Stimulated activated CD8-positive, alpha-beta memory T cell treated with anti-CD3 and anti-CD28 coated beads, Interleukin-7, amount 100 ng/mL, for 1 hour (primary cell): ENCODE measurements at places on chromosomes 13 and 19.

DNA sequence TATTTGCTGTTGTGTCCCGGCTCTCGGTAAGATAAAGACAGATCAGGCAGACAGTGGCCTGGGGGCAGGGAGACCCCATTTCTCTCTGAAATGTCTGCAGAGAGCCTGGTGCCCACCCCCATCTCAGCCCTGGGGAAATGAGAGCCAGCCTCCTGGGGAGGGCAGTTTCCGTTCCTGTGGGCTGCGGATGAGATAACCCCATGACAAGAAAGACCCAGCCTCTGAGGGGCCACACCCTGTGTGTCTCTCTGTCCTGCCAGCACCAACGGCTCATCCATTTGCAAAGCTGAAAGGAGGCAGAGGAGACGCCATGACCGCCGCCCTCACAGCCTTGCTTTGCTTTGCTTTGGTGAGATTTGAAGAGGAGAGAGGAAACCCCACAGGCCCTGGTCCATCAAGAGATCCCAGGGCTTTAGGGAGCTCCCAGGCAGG is 28.1 kb upstream of the KIR3DL3 start:
- DNase-seq, result no peak

GRCh38 chr19:982567-983170 is 1.5 kb upstream of the WDR18 start:
- peak; percentile 51 for DNase-seq

GRCh38 chr19:6733338-6734095 is 3.9 kb downstream of the GPR108 start:
- DNase-seq, result no peak

GRCh38 chr13:41827507-41828213 is 133.2 kb downstream of the VWA8 start:
- no peak for DNase-seq

GRCh38 chr13:59276436-59276835 is 887.3 kb downstream of the DIAPH3 start:
- no peak for DNase-seq

- no peak for DNase-seq
These were observed 81.8 kb downstream of the SPRY2 start for GRCh38 chr13:80259159-80259558.

DNA sequence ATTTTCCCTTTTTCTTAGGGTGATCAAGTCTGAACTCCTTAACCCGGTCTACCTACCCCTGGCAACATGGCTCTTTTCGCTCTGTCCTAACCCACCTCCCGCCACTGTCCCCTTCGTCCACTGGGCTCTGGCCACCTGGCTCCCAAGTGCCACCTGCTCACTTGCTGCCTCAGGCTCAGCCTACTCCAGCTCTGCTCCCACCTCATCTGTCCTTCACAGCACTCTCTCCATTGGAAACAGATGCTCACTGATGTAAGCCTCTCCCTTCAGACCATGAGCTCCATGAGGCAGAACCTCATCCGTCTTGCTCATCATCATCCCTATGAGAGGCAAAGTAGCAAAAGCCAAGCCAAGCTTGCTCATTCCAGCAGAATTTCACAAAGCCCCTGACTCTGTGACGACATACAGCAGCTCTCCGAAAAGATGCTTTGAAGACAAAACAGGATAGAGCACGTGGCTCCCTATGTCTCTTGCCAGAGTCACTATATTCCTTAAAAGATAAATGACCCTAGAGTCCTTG is 35.3 kb upstream of the AMER2 start:
- DNase-seq, result no peak

DNA sequence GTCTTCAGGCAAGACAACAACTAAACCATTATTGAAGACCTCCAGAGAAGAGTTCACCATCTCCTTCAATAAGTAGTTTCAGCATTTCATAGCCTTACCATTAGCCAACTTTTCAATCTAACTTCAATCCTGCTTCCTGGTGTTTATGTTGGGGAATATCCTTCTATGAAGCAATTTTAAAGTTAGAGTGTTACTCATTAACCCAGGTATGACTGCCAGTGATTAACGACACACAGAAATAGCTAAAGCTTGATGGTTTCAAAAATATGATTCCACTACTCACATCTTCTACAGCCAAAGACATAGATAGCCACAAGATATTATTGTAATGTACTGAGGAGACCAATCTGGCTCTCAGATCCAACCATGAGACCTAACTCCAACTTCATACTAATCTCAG is 403.2 kb downstream of the EFNB2 start:
- no peak for DNase-seq

GRCh38 chr13:98360545-98360944 is 183.5 kb upstream of the RNF113B start:
- DNase-seq, result no peak

- DNase-seq, result no peak
These were observed 5.1 kb upstream of the NANOS2 start for GRCh38 chr19:45919678-45920077.

DNA sequence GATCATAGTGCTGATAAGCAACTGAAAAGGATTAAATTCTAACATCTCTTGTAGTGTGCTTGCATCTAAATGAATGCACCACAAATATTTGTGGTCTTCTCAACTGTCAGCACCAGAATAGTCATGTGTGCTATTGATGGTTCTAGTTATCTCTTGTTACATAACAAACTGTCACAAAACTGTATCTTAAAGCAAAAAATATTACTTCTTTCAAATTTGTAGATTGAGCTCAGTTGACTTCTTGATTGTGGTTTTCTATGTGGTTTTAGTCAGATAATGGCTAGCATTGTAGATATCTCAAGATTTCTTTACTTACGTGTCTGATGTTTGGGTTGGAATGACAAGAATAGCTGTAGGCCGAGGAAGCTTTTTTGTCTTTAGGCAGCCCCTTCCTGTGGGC is 431.3 kb downstream of the SLITRK6 start:
- no peak for DNase-seq

DNA sequence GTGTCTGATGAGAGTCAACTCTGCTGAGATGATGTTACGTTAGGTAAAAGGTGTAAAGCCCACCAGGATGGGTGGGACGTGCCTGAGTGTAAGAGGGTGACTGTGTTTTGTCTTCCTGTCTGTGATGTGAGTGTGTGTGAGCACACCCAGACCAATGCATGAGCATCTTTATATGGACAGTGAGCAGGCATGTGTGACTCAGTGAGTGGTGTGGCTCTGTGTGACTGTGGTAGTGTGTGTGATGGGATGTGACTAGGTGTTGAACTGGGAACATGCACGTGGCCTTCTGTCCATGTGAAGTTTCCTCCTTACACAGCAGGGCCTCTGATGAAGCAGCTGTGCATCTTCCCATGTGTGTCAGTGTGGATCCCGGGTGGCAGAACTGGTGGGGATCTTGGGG is 17.8 kb upstream of the LGALS16 start:
- DNase-seq, result no peak

DNA sequence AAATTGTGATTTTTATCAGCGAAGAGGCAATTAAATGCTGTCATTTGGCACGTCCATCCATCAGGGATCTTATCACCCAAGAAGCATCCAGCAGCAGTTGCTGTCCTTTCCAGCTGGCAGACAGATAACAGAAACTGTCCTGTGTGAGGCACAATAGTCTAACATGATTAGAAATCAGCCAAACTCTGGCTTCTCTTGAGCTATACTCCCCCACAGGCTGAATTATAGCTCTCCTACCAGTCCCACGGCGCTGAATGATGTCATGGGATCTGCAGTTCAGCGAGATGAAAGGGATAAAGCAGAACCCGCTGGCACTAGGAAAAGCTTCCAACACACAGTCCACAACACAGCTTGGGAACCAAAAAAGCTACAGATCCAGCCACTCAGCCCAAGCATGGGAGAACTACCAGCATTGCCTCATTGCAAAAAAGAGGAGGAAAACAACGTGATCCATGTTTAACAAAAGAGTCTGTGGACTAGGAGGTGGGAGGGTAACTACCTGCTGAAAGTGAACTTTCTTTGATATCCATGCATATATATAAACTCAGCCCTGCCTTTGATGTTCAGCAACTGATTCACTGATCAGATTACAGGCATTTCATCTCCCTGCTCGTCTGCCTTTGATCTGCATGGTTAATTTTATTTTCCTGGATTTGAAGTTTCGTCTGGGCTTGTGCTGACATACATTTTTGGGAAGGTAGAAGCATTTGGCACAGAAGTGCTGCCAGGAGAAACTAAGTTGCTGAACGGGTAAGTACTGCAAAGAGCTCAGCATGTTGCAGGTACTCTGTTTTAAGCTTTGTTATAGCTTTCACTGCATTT is at the start of gene TNFRSF19:
Gene TNFRSF19 (plus strand): TSS at position 314 of the 822 bp plus-strand sequence. CDS start 19,772 bp downstream, outside the sequence.
- no peak for DNase-seq

GRCh38 chr13:46313432-46314257 is 73.4 kb downstream of the RUBCNL start:
- no peak for DNase-seq

DNA sequence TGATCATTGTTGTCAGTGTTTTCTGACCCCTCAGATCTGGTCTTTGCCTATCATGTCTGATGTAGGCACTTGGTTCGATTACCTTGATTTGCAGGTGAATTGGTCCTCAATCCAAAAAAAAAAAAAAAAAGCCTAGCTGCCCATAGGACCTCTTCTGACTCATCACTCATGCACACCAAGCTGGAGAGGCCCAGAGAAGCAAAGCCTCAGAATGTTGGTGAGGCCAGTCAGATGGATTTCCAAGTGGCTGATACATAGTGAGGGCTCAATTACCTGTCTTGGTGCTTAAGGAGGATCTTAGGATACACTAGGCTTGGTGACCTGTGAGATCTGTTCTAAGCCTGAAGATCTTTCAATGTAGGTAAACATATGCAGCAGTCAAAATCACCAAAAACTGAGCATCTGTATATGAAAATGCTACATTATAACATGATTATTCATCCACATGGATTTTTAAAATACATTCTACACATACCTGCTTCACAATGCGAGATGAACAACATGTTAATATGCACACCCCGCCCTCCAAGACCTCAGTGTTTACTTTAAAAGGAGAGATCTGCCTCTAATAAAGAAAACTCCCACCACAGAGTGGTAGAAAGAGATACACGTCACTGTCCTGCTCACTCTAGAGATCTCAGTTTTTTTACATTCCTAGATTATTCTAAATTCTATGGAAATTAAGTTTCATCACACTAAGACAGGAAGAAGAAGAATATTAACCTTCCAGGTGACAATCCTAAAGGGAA is 79.9 kb upstream of the RAP2A start:
- DNase-seq, result no peak

GRCh38 chr13:34412817-34413375 is 529.2 kb upstream of the NBEA start:
- no peak for DNase-seq

- no peak for DNase-seq
These were observed 36.5 kb downstream of the B3GLCT start for GRCh38 chr13:31236211-31236786.

- DNase-seq, result peak; percentile 35
These were observed 10.3 kb downstream of the ATG4D start for GRCh38 chr19:10553943-10554381.

DNA sequence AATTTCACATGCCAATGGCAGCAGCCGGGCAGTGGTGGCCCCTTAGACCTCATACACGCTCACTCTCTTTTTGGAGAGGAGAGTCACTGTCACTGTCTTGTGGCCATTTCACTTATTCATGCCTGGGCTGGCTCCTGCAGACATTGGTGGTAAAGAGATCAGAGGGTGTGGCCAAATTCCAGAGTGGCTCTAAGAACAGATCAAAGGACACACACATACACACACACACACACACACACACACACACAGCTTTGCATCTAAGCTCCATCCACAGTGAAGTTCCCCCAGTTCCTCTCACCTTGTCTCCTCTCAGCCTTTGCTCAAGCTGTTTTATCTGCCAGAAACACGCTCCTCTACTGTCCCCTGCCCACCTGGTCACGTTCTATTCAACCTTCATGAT is 46.5 kb upstream of the KPNA3 start:
- DNase-seq, result no peak

GRCh38 chr19:56986386-56986785 is 133.4 kb upstream of the USP29 start:
- DNase-seq, result no peak

DNA sequence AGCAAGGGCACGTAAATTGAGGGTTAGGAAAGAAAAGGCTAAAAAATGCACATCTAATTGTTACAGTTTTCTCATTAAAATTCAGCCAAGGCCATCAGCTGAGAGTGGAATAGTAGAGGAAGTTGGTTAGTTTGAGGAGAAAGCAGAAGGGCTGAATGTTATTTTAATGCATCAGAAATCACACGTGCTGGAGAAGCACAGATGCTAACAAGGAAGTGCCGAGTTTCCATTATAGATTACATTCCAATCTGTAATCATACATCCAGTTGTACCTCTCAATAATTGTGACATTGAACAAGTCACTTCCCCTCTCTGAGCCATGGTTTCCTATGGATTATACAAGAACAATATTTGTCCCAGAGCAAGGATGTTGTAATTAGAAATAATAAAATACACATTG is 25.1 kb downstream of the FPR3 start:
- no peak for DNase-seq

DNA sequence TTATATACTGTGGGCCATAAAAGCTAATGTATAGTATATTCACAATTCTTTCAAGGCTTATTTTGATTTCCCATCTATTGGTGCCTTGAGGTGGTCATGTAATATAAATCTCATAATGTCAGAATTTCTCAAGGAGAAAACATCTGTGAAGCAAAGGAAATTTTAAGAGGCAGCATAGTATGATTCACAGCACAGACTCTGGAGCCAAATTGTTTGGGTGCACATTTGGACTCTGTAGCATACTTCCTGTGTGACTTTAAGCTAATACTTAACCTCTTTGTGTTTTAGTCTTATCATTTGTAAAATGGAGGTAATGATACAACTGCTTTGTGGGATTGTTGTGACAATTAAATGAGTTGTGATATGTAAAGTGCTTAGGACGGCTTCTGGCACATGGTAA is 67.6 kb downstream of the PIBF1 start:
- DNase-seq, result no peak

DNA sequence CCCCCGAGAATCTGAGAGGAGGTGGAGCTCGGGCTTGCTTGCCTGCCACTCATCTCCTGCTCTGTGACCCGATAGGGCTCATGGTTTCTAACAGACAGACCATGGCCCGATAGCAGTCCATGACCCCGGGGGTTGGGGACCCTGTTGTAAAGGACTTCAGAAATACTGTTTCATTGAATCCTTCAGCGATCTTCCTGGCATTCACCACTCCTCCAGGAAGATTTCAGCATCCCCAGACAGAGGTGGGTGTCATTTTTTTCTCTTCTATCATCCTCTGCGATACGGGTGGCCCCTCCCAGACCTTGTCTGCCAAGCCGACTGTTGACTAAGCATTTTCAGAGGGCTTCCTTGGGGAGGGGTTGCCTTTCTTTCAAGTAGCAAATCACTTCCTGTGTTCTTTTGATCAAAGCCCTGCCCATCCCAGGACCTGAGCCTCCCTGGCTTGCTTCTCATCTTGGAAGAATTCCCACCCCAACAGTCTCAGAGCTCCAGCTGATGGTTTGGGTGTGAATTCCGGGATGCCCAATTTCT is 1.7 kb downstream of the MYO1F start:
- DNase-seq, result no peak
